ENCODE measurements at places on chromosomes 6 and 20. TPM values are rescaled to one million over a fixed set of nuclear protein-coding genes. Genes with fewer than 3 reads are reported as not detected.

Gene CAPN11
- 0.43 TPM for total RNA-seq

Gene RBPJL
- not detected for total RNA-seq

Gene BTN1A1
- total RNA-seq: not detected

Gene CLDN20
- total RNA-seq: not detected

Gene APCDD1L
- 3.5 TPM for total RNA-seq

Gene C2
- total RNA-seq: 14.2 TPM

Gene LST1
- not detected for total RNA-seq

Gene MPIG6B
- total RNA-seq: not detected

Gene CLIC5
- total RNA-seq: not detected

Gene CAP2
- total RNA-seq: 35.4 TPM

Gene SERPINB1
- 21.0 TPM for total RNA-seq

Gene NRN1
- total RNA-seq: not detected

Gene TFAP2B
- total RNA-seq: not detected

Gene MOXD1
- 25.2 TPM for total RNA-seq

Gene CRISP3
- not detected for total RNA-seq

Gene PGC
- not detected for total RNA-seq

Gene SNRPB
- total RNA-seq: 117 TPM

Gene GFRAL
- not detected for total RNA-seq

Gene TINAG
- total RNA-seq: not detected

Gene DEFB112
- not detected for total RNA-seq

Gene TTK
- 54.8 TPM for total RNA-seq

Gene POM121L2
- total RNA-seq: not detected

Gene ASIP
- total RNA-seq: not detected

Gene SLC22A7
- total RNA-seq: not detected

Measured in placental pericyte (primary cell).